ENCODE measurements at places on chromosomes 2 and 18. TPM values are rescaled to one million over a fixed set of nuclear protein-coding genes. Genes with fewer than 3 reads are reported as not detected.

The FAM237A gene
- total RNA-seq, result not detected

The CD28 gene
- not detected for total RNA-seq

The PSD4 gene
- total RNA-seq, result 1.4 TPM

The USP34 gene
- 104 TPM for total RNA-seq

The RAD51AP2 gene
- total RNA-seq, result under 0.01 TPM

The CENPA gene
- total RNA-seq, result 17.4 TPM

The TMEM17 gene
- 1.7 TPM for total RNA-seq

The POTEJ gene
- not detected for total RNA-seq

The EVA1A gene
- 67.1 TPM for total RNA-seq

The NCK2 gene
- total RNA-seq, result 32.2 TPM

The MAP2 gene
- total RNA-seq, result 5.2 TPM

The FKBP7 gene
- total RNA-seq, result 68.8 TPM

The GRP gene
- not detected for total RNA-seq

The LIMS4 gene
- 8.1 TPM for total RNA-seq

The UGT1A10 gene
- not detected for total RNA-seq

The KCNF1 gene
- under 0.01 TPM for total RNA-seq

The AQP12B gene
- total RNA-seq, result not detected

The RGPD4 gene
- under 0.01 TPM for total RNA-seq

The VWA3B gene
- not detected for total RNA-seq

The CGREF1 gene
- total RNA-seq, result 14.9 TPM

The SERPINB10 gene
- not detected for total RNA-seq

The GALNT13 gene
- total RNA-seq, result 0.28 TPM

The TMEM178A gene
- 1.1 TPM for total RNA-seq

The IGFBP2 gene
- 219 TPM for total RNA-seq

The ODC1 gene
- 403 TPM for total RNA-seq

The ILKAP gene
- 18.0 TPM for total RNA-seq

The UGT1A6 gene
- total RNA-seq, result 1.4 TPM

The MAPK4 gene
- not detected for total RNA-seq

The HSBP1L1 gene
- 0.77 TPM for total RNA-seq

The POTEC gene
- total RNA-seq, result under 0.01 TPM

The CYP1B1 gene
- total RNA-seq, result 33.9 TPM

The FAM124B gene
- 0.38 TPM for total RNA-seq

The PAX8 gene
- 0.38 TPM for total RNA-seq

The TM4SF20 gene
- total RNA-seq, result under 0.01 TPM

The TBR1 gene
- total RNA-seq, result not detected

The EMILIN1 gene
- total RNA-seq, result 137 TPM

The SUMO1 gene
- total RNA-seq, result 126 TPM

The MBD1 gene
- total RNA-seq, result 56.0 TPM
